ENCODE measurements at places on chromosomes 6 and 20. TPM values are rescaled to one million over a fixed set of nuclear protein-coding genes. Genes with fewer than 3 reads are reported as not detected.

The CST2 gene
- total RNA-seq: not detected

The EPPIN gene
- not detected for total RNA-seq

The PTCHD4 gene
- 0.14 TPM for total RNA-seq

The HLA-G gene
- total RNA-seq: not detected

The MRPL18 gene
- 75.9 TPM for total RNA-seq
